ENCODE measurements at places on chromosomes 7 and 10.

DNA sequence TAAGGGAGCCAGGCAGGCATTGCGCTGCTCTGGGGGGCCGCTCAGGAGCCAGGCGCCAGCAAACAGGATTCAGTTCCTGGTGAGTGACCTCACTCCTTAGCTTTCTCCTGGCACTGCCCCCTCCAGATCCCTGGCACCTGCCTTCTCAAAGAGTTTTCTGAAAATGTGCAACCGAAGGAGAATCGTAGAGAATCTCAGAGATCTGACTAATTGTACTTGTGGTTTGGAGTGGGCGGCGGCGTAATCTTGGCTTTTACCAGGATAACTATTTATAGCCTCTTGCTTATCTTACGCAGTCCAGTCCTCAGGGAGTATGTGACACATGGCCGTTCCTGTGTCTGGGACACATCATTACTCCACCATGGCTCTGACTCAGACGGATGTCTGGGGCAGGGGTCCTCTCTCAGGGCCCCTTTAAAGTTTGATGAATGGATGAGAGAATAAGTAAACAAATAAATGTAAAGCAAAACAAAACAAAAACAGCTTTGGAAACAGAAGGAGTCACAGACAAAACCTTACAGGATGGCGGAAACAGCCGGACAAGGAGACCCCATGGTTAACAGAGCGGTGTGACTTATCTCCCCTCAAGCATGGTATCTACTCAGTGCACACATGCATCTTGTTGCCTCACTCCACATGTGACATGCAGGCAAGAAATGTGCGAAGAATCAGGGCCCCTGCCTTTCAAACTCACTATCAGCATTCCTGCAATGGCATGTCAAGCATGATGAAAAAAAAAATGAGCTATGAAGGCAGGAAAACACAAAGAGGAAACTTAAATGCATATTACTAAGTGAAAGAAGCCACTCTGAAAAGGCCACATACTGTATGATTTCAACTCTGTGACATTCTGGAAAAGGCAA, 99.7 kb downstream of the TNS3 start:
- DNase-seq, result no peak

- DNase-seq, result peak; percentile 55
Measured at GRCh38 chr10:128210215-128211063, 84.2 kb upstream of the MKI67 start.

GRCh38 chr10:98310701-98311100, 42.7 kb upstream of the LOXL4 start:
- no peak for DNase-seq

DNA sequence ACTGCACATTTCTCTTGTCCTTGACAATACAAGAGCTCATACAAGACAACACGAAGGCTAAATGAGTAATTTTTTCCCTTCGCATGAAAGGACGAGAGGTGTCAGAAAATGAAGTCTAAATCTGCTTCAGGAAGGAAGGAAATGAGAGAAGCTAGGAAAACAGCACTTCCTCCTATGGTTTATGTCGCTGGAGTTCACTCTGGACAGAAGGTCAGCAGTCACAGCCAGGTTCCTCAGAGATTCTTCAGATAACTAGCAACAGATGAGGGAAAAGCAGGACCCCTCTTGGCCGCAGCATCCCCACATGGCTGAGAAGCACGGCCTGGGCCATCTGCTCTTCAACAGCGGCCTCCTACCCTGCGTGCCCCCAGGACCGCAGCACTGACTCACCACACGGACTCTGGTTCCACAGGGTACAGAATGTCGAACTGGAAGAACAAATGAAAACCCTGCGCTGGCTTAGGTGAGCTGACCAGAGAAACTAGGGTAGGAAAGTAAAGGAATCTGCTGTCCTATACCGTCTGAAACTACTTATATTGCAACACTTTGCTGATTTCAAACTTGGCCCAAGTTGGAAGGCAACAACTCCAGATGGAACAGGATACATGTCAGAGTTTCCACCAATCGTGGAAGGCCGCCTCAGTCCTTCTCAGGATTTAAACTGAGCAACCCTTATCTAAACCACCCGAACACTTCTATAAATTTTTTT, 26.3 kb downstream of the DNMBP start:
- DNase-seq, result no peak

DNA sequence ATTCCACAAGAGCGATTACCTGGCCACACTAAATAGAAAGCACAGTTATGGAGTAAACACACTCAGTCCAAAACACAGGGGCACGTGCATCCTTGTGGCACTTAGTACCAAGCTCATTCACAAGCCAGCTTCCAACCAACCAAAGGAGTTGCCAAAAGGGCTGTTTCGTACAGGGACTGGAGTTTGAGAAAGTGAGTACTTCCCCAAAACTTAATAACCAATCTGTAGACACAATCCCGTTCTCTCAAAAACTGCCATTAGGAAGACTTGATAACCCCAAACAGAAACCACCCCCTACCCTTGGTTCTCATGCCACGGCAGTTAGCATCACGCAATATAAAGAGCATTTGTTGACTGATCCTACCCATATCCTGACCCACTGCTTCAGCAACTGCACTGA, 166.2 kb upstream of the ASAH2 start:
- peak; percentile 67 for DNase-seq

GRCh38 chr7:17132726-17133125, 165.7 kb upstream of the AHR start:
- DNase-seq, result no peak

DNA sequence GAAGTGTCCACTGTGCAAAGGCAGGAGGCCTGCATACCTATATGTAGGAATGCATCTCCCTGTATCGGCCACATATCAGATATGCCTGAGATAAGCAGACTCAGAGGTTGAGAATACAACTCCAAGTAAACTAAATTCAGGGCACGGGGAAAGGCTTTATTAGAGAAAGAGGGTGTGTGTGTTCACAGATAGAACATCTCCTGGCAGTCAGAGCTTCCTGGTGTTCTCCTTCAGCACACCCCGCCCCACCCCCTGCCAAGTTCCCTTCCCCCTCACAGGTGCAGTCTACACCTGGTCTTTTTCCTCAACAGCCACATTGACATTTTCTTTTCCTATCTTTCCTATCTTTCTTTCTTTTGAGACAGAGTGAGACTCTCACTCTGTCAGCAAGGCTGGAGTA, 17.1 kb downstream of the GBX1 start:
- no peak for DNase-seq

DNA sequence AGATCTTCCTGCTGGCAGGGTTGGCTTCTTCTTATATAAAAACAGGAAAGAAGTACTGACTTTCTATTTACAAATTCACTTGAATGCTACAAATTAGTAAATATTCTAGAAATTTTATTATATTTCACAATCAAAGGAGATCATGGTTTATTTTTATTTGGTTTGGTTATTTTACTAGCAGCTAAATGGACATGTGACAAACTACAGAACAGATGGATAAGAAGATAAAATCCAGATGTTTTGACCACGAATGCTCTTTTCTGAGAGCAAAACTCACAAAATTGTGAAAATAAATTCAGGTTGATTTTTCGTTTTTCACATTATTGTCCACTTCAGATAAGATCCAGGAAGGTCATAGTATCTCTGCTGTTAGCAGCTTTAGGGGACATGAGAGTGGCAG, 55.4 kb downstream of the CACNA2D1 start:
- DNase-seq, result no peak

DNA sequence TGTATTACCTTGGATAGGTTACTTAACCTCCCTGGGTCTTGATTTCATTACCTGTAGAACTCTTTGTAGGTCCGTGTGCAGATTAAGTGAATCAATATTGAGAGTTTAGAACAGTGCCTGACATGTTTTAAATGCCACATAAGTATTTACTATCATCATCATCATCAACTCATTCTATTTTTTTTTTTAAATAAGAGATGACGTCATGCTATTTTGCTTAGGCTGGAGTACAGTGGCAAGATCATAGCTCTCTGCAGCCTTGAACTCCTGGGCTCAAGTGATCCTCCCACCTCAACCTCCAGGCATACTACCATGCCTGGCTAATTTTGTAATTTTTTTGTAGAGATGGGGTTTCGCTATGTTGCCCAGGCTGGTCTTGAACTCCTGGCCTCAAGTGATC, 132.0 kb upstream of the FZD8 start:
- no peak for DNase-seq

GRCh38 chr7:142438923-142439515, 181.2 kb upstream of the PRSS58 start:
- no peak for DNase-seq

- DNase-seq, result no peak
Measured at GRCh38 chr7:81616951-81617350, 152.9 kb downstream of the HGF start.

GRCh38 chr7:38410056-38410455, 136.6 kb upstream of the TARP start:
- no peak for DNase-seq

DNA sequence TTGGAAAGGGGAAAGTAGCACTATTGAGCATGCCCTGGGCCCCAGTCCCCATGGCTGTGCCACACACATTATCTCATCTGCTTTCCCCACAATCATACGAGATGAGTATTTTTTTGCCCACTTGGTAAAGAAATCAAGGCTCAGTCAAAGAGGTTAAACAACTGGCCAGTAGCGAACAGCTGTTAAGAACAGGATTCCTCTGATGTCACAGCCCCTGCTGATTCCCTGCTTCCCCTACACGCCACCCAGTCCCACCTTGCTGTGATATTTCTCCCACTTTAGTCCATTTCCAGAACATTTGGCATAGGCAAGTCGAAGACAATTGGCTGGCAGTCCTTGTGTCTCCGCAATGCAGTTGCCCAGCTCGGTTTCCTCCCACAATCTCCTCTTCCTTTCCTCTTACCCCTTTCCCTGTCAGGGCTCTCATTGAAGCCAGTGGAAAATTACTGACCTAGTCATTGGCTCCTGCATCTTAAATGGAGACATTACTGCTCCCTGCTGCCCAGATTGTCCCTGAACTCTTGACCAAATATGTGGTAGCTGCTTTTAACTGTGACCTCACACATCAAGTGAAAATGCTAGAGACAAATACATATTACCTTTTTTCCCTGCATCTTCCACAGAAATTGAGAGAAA, 56.5 kb upstream of the EEPD1 start:
- DNase-seq, result no peak

DNA sequence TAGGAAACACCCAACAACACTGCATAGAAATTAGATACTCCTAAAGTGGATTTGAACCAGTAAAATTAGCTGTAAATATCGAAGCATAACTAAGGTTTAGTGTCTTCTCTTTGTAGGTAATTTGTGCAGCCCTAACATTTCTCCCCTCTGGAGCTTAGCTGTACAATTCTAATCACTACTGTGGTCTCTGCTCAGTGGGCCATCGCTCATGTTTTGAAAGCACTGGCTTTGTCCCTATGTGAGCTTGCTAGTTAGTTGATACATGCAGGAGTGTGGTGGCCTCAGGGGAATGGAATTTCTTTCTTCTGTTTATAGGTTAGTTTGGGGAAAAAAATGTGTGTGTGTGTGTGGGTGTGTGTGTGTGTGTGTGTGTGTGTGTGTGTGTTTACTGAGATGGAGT, 373.1 kb downstream of the DPP6 start:
- DNase-seq, result no peak

GRCh38 chr10:112755446-112756234, 194.4 kb upstream of the TCF7L2 start:
- peak; percentile 78 for DNase-seq

DNA sequence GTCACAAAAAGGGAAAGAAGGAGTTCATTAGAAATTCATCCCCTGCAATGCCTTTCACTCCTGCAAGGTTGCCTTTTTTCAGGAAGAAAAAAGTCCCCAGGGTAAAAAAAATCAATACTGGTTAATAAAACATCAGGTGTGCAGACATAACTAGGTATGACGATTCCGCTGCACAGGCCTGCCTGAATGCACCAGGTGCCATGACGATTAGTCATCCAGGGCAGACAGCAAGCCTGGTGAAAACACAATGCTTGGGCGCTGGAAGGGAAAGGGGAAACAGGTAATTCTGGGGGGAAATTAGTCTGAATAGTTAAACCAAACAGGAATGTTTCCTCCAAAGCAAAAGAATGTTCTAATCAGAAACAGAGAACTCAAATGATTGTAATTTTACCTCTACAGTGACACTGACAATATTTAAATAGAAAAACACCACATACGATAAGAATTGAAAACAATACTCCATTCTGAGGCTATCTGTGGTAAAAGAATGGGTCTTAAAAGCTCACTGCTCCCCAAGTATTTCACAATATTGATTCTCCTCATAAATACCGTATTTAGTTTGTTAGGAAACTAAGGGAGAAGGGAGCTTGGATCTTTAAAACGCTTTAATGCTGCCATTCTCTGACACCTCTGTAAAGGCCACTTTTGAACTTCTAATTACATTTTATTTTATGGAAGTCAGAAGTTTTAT, 45.2 kb downstream of the VPS41 start:
- DNase-seq, result no peak

DNA sequence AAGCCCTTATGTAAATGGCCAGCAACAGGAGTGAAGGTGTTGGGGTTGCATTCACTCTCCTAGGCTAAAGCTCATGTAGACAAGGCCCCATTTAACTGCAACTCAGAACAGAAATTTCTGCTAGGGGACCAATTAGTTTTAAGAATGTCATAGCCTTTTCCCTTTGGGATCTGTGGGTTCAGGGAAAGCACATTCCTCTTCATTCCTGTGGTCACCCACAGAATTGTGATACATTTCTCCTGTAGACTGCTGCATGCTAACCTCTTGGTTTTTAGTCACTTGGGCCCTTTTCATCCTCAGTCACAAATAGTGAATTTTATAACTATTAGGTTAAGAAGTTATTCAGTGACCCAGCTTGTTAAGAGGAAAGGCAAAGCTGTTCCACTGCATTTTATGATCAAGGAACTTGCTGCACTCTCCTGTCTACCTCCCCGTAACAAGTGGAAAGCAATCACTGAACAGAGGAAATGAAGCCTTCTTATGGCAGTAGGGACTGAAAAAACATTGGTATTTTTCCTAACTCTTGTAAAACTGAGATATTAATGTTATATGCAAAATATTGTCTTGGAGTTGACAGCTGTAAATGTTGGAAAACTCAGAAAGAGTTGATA, 124.9 kb downstream of the SND1 start:
- no peak for DNase-seq

DNA sequence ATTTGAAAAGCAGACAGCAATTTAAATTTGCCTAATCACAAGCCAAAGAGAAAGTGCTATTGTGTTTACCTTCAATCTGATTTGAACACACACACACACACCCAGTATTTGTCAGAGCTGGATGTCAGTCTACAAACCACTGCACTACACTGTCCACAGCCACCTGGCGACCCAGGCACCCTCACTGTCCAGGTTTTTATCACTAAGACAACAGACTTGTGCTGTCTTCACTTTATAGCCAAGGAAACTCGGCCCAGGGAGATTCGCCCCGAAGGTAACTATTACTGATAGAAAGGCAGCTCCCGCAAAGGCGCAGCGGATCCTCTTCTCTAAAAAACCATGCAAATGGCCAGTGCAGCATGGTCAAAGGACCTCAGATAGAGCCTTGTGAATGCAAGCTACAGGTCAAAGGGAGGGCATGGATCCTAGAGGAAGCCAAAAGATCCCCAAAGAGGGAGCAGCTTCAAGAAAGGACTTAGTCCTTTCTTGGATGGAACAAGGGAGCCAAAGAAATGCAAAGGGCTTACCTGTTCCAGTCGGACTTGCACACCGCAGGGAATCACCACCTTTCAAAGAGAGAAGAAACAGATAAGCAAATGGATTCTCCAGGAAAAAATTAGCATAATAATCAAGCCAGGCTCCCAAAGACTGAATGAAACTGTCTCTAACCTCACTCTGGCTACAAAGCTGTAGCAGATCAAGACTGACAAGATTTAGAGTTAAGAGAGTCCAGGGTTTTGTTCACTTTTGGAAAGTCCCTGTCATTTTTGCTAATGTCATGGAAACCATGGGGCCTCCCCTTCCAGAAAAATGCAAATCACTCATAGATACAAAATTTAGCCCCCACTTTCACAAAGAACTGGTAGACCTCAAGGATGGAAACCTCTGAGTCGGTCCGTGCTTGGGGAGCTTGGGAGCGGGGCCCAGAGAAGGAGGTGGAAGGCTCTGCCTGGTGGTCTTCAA, 101.1 kb downstream of the TNS3 start:
- DNase-seq, result no peak

GRCh38 chr7:40888499-40888898, 753.7 kb downstream of the SUGCT start:
- DNase-seq, result no peak
